ENCODE measurements at places on chromosomes 4 and X. TPM values are rescaled to one million over a fixed set of nuclear protein-coding genes. Genes with fewer than 3 reads are reported as not detected.

Gene MAGEC2
- not detected for total RNA-seq

Gene ADH1B
- 0.13 TPM for total RNA-seq

Gene AKAP14
- not detected for total RNA-seq

Gene UCP1
- total RNA-seq: not detected

Gene SRPK3
- 0.13 TPM for total RNA-seq

Gene GPRASP1
- 1.1 TPM for total RNA-seq

Gene CCSER1
- 0.13 TPM for total RNA-seq

Gene MAGEB10
- not detected for total RNA-seq

Gene IL21
- total RNA-seq: not detected

Gene SOX3
- total RNA-seq: not detected

Gene CYLC1
- not detected for total RNA-seq

Gene SLC26A1
- total RNA-seq: 0.13 TPM

Gene MAGEE1
- total RNA-seq: 1.0 TPM

Gene SYNPO2
- under 0.01 TPM for total RNA-seq

Gene APBB2
- 23.0 TPM for total RNA-seq

Gene SPANXA2
- not detected for total RNA-seq

Gene EGF
- total RNA-seq: 0.13 TPM

Gene ART3
- not detected for total RNA-seq

Gene STATH
- total RNA-seq: not detected

Gene TEX13D
- not detected for total RNA-seq
